ENCODE measurements at places on chromosomes 4 and X. TPM values are rescaled to one million over a fixed set of nuclear protein-coding genes. Genes with fewer than 3 reads are reported as not detected.

GABRQ gene
- total RNA-seq: not detected

SLITRK4 gene
- 0.49 TPM for total RNA-seq

CSAG2 gene
- total RNA-seq: not detected

KCNIP4 gene
- total RNA-seq: 0.20 TPM

ARX gene
- 0.46 TPM for total RNA-seq

IL1RAPL2 gene
- not detected for total RNA-seq

MSX1 gene
- 1.8 TPM for total RNA-seq

TMPRSS11D gene
- 1.6 TPM for total RNA-seq

TIGD4 gene
- total RNA-seq: not detected

XK gene
- total RNA-seq: 1.3 TPM

DUSP9 gene
- total RNA-seq: not detected

TMPRSS11A gene
- not detected for total RNA-seq

KLHL5 gene
- total RNA-seq: 17.2 TPM

CEP135 gene
- 7.3 TPM for total RNA-seq

PAGE2B gene
- total RNA-seq: not detected

MAGEA12 gene
- total RNA-seq: 0.37 TPM

PCGF3 gene
- total RNA-seq: 36.4 TPM

CXXC4 gene
- 2.9 TPM for total RNA-seq
